ENCODE measurements at places on chromosomes 13 and 19.

- DNase-seq = no peak
Observed at GRCh38 chr19:21611659-21612402, 106.4 kb downstream of the ZNF429 start.

- no peak for DNase-seq
Observed at GRCh38 chr19:48442116-48443035, 3.4 kb upstream of the GRWD1 start.

DNA sequence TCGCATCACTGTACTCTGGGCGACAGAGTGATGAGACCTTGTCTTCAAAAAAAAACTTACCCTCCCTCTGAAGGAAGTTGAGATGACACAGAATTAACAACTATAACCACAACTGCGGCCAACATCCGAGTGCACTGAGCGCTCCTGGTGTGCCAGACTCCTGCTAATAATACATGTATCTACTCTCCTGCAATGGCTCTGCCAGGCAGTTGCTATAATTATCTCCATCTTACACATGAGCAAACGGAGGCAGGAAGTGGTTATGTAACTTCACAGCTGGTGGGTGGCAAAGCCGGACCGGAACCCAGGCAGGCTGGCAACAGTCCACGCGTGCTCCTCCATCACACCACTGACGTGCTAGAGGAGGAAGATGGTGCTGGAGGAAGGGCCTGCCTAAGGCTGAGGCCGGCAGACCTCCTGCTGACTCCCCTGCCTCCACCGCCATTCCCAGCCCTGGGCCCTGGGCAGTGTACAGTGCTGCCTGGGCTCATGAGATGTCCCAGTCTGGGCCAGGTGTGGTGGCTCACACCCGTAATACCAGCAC, 12.6 kb downstream of the XRCC1 start:
- peak; percentile 48 for DNase-seq

- no peak for DNase-seq
Observed at GRCh38 chr19:7159105-7159933, 89.8 kb downstream of the ZNF557 start.

GRCh38 chr19:27966390-27966816, 1246.5 kb downstream of the UQCRFS1 start:
- no peak for DNase-seq

Data from stimulated activated CD4-positive, alpha-beta T cell treated with anti-CD3 and anti-CD28 coated beads, TNF-alpha, amount 100 ng/mL, for 4 hours (primary cell).